GM12891 (cell line): ENCODE measurements at places on chromosomes 4 and X.

- DNase-seq, result no peak
These were observed 12.4 kb downstream of the ZDHHC9 start for GRCh38 chrX:129831091-129831885.

- DNase-seq, result no peak
These were observed 94.1 kb downstream of the RLIM start for GRCh38 chrX:74520291-74520690.

GRCh38 chr4:21102667-21103066 lies 402.4 kb downstream of the PACRGL start:
- no peak for DNase-seq

DNA sequence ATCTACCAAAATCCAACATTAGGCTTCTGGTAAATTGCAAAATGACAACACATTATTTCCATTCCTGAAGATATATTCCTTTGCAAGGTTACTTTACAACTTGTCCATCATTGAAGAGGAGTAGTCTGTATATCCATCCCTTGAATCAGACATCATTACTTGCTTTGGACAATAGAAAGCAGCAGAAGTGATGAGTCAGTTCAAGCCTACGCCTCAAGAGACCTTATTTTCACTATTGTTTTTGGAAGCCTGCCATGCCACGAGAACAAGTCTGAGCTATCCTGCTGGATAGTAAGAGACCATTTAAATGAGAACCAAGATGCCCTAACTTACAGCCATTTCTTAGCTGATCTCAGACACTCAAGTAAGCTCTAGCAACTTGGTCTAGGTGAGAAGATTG lies 246.0 kb upstream of the HHIP start:
- no peak for DNase-seq

GRCh38 chr4:8537041-8537461 lies 43.1 kb upstream of the GPR78 start:
- no peak for DNase-seq

DNA sequence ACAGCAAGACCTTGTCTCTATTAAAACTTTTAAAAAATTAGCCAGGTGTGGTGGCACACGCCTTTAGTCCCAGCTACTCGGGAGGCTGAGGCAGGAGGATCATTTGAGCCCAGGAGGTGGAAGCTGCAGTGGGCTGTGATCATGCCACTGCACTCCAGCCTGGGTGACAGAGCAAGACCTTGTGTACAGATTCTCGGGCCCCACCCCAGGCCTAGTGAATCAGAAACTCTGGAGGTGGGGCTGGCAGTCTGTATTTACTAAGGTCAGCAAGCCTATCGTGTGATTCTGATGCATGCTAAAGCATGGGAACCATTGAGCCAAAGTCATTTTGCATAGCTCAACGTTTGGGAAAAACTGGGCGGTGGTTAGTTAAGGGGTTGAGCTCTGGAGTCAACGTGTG lies 3.5 kb downstream of the S100G start:
- DNase-seq, result no peak
